NCI-H1930 (cell line): ENCODE measurements at places on chromosomes 12 and 14.

GRCh38 chr12:105876396-105876927 lies 262.3 kb downstream of the NUAK1 start:
- no peak for DNase-seq

- no peak for DNase-seq
Observed at GRCh38 chr12:22287776-22288621, 46.5 kb downstream of the ST8SIA1 start.

GRCh38 chr14:74875941-74876913 lies at the start of gene PROX2:
TSS of gene PROX2 (minus strand) at chr14:74876145. CDS start at chr14:74863834, 12,311 bp downstream.
- DNase-seq = no peak

GRCh38 chr14:80536456-80536855 lies 325.2 kb upstream of the DIO2 start:
- no peak for DNase-seq

- no peak for DNase-seq
Observed at GRCh38 chr14:99413911-99414310, 66.7 kb downstream of the SETD3 start.

DNA sequence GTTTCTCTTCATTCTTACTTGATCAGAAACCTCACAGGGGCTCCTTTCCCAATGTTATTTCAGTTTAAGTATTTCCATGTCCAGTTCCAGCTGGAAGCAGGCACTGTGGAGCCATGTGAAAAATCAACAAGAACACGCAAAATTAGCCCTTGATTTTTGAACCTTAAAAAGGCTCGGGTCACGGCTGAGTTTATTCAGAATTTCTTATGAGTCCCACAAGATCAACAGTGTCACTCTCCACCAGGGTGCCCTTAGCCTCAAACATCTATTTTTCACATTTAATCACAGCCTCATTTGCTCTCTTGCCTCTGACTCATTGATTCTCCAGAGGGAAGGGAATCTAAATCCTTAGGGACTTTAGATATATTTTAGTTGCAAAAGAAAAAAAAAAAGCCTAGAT lies 157.7 kb upstream of the AVPR1A start:
- DNase-seq = no peak

GRCh38 chr14:100348253-100348729 lies 25.2 kb downstream of the SLC25A47 start:
- DNase-seq = no peak

DNA sequence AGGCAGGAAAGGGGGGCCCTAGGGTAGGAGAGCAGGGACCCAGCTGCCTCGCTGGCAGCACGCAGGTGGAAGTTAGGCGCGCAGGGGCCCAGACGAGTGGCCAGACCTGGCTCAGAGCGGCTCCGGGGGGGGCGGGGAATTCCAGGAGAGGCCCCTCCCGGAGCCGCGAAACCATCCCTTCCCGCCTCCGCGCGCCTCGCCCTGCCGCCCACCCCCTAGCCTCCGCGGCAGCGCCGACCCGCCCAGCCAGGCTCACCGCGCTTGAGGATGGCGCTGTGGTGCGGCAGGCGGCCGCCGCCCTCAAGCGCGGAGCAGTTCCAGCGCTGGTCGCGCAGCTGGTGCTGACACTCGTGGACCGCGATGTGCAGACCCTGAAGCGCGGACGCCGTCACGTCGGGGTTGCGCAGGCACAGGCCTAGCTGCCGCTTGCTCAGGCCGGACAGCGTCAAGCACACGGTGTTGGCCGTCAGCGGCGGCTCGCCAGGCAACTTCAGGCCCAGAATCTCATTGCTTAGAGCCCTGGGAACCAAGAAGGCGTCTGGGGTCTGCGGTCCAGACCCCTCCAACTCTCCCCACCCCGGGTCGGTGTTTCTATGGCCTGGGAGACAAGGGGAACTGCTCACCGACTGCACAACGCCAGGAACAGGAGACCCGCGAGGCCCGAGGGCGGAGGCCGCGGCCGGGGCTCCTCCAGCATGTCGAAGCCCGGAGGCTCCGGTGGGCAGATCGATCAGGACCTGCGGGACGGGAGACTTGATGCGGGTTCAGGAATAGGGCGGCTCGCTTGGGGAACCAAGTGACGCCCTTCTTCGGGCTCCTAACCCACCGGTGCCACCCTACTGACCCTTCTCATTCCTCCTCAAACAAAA lies 1.5 kb downstream of the WNT10B start:
- DNase-seq = no peak

DNA sequence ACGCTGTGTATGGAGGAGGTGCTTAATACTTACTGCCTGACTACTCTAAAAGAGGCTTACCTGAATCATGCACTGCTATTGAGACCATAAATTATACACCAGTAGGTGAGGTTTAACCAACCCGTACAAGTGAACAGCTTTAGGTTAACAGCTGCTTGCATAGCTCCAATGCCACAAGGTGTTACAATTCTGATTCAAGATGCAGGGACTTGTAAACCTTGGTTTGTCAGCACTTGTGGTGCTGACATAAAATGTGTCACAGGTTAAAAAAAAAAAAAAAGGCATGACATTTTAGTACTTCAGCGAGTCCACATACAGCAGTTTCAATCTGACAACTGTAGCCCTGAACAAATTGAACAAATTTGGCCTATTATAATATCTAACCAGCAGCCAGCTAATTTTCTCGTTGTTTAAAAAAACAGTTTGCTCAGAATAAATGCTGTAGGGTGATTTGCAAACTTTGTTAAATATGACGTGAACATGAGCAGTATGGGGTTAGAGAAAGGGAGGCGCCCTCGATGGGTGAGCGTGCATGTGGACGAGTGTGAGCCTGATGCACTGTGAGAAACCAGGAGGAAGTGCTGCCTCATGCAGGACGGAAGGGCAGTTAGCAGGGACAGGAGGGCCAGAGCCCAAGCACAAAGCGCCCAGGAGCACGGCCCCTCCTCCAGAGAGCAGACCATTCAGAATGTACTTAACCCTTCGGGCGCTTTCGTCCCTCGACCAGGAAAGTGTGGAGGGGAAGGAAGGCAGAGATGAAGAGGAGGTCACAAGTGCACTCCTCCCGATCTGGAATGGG lies 44.7 kb downstream of the TCHP start:
- DNase-seq = no peak

DNA sequence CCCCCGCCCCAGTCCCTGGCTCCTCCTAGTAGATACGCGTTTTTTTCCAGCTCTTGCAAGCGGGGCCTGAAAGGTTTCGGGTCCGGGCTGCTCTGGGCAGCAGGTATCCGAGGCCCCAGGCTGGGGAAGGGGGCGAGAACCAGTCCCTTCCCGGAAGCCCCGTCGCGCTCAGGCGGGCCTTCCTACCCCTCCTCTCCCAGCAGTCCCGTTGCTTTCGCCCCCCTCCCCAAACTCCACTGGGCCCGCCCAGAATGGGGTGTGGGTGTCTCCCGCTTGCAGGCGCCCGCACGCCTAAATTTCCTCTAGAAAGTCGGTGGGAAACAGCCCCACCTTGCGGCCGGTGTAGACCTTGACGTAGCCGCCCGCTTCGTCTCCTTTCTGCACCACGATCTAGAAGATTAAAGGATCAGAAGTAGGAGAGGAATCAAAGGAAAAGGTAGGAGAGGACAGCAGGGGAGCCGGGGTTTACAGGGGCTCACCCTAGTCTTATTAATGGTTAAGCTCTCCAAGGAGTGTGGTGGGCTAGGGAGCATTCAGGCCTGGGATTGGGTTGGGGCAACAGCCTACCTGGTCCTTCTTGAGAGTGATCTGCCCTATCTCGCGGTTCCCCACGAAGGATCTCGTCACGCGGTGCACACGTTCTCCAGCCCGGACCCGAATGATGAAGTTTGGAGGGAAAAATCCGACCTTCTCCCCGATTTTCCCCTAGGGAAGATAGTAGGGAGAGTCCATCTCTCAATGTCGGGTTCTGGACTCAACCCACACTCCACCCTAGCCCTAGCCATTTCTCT lies 7.3 kb downstream of the STAC3 start:
- peak; percentile 55 for DNase-seq

GRCh38 chr12:10389904-10390303 lies at the start of gene KLRK1:
TSS of gene KLRK1 (minus strand) at chr12:10390041. CDS start at chr12:10388810, 1,231 bp downstream.
- no peak for DNase-seq

- no peak for DNase-seq
Observed at GRCh38 chr12:45426294-45426693, 210.4 kb downstream of the ANO6 start.

DNA sequence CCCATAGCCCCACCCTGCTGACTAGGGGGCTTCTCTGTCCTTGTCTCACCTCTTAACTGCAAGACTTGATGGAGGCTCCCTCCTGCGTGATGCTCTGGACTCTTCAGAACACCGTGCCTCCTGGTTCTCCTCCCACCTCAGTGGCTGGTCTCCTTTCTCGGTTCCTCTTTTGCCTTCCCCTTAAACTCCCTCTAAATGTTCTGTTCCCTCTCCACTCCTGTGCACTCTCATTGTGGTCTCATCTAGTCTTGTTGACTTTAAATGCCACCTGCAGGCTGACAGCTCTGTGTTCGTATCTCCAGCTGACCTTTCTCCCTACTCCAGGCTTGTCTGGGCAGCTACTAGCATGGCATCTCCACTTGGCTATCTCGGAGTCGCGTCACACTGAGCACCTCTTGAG lies 28.3 kb downstream of the DYNC1H1 start:
- DNase-seq = no peak

GRCh38 chr14:30874999-30875787 lies 834 bp downstream of the COCH start:
- no peak for DNase-seq

GRCh38 chr12:5733136-5733755 lies 211.8 kb downstream of the ANO2 start:
- no peak for DNase-seq

DNA sequence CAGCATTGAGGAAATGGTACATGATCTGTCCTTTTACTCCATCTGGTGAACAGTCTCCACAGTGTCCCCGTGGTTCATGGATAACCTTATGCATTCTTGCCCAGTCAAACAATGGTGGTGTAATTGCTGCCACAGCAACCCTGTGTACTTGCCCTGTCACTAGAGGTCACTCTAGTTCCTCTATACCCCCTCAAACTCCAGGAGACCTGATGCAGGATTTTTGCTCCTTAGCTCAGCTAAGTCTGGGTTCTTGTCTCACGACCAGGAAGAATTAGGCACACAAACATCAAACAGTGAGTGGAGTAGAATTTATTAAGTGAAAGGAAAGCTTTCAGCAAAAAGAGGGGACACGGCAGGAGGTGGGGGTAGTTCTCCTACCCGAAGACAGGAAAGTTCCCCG lies 24.7 kb upstream of the EEA1 start:
- DNase-seq = no peak

- peak; percentile 60 for DNase-seq
Observed at GRCh38 chr14:69259527-69260189, at the start of gene GALNT16. TSS of gene GALNT16 (plus strand) at chr14:69260158. CDS start at chr14:69260291, 133 bp downstream.

GRCh38 chr12:40054555-40055227 lies 51.2 kb downstream of the SLC2A13 start:
- DNase-seq = peak; percentile 80

DNA sequence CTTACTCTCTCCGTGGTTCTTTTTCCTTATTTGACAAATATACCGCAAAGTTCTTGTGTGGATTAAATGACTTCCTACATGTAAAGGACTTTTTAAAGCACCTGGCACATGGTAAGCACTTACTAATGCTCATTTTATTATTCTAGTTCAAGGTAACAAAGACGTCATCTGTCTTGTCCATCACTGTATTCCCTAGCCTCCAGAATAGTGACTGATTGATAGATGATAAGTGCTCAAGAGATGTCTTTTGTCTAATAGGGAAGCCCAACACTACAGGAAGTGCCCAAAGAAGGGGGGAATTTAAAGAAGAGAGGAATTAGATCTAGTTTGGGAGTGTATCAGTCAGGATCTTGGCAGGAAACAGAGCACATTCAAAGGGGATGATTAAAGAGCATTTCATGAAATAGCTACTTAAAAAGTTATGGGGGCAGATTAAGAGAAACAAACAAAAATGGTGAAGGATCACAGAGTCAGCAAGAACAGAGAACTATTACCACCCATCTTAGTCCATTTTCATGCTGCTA lies 151.9 kb downstream of the GXYLT1 start:
- no peak for DNase-seq

DNA sequence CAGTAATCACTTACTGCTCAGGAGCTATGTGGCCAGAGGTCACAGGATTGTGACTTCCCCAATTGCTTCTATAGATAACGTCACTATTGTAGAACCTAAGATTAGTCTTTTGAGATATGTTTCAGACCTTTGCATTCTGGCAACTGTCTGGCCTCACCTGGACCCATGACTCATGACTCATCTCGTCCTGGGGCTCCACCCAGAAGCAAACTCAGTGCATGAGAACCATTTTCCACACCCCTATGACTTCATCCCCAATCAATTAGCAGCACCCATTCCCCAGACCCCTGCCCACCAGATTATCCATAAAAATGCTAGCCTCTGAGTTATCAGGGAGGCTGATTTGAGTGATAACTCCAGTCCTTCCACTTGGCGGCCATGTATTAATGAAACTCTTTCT lies 186.9 kb downstream of the EMP1 start:
- DNase-seq = no peak

DNA sequence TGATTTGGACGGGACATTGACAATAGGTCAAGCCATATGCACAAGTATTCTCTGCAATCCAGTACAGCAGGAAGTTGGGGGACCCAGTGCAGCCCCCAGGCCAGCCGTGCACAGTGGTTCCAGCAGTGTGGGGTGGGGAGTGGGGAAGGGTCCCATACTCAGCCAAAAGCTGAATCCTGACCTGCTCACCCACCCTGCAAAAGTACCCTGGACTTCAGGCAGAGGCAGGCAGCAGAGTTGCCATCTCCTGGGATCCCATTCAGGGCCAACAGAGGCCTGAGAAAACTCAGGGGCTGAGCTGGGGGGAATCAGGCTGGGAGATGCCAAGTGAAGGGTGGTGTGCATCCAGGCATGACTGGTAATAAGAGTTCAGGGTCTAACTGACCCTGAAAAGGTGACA lies 83.9 kb downstream of the ALG10 start:
- no peak for DNase-seq

DNA sequence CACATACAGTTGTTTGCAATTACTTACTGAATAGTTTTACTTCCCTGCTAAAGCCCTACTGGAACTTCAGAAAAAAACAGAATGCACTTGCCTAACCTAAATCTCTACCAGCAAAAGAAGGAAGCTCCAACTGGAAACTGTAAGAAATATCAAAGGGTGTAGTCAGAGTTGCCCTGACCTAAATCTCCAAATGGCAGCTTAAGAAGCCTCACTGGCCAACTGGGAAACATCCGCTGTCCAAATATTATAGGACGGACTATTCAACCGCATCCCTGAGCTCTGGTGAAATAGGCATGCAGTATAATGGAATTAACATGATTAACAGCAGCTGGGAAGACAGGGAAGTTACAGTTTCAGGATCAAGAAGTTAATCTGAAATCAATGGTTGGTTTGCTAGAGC lies 24.3 kb downstream of the ANAPC7 start:
- no peak for DNase-seq

DNA sequence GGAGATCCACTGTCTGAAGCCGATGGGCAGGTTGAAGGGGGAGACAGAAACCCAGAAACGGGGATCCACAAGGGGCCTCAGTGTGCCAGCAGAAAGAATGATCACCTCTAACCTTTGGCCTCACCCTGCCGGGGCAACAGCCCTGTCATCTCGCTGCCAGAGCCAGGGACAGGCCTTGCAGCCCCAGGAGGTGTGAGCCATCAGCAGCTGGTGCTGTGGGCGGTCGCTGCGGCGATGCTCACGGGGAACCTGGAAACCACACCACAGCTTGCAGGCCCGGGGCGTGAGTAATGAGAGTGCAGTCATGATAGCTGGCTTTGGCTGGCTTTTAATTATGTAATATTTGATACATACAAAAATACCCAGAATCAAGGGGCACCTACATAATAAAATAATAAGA lies 4.7 kb upstream of the TTC7B start:
- no peak for DNase-seq

GRCh38 chr12:58919231-58920101 lies 838 bp downstream of the LRIG3 start:
- DNase-seq = no peak
